Cardiac muscle cell (in vitro differentiated cells and primary cell): ENCODE measurements at places on chromosomes 13 and 19.

- no peak for DNase-seq
These were observed 29.0 kb upstream of the FFAR2 start for GRCh38 chr19:35419046-35419445.

DNA sequence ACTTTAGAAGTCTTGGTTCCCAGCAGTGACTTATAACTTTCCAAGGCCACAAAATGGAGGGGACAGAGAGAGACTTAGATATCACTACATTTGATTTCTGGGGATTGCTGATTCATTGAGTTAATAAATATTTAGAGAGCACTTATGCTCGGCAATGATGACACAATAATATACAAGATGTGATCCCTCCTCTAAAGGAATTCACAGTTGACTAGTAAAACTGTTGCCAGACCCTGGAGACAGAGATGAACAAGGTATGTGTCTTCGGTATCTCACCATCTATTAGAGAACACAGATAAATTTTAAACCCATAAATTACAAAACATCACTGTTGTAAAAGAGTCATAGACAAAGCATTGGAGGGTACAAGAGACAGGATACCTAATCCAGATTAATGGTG, 437.5 kb downstream of the FOXO1 start:
- no peak for DNase-seq

DNA sequence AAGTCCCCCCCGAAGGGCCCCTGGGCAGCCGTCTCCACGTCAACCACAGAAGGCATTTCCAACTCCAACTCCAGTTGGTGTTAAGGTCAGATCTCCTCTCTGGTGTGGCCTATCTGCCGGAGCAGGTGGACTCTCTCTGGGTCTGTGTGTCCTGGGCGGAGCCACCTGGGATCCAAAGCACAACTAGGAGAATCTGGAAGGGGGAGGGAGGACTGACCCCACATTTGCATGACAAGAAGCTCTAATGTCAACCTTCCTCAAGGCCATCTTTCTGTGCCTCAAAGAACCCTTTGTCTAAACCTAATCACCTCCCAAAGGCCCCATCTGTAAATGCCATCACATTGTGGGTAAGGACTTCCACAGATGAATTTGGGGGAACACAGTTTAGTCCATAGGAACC, 381.5 kb downstream of the UQCRFS1 start:
- no peak for DNase-seq

DNA sequence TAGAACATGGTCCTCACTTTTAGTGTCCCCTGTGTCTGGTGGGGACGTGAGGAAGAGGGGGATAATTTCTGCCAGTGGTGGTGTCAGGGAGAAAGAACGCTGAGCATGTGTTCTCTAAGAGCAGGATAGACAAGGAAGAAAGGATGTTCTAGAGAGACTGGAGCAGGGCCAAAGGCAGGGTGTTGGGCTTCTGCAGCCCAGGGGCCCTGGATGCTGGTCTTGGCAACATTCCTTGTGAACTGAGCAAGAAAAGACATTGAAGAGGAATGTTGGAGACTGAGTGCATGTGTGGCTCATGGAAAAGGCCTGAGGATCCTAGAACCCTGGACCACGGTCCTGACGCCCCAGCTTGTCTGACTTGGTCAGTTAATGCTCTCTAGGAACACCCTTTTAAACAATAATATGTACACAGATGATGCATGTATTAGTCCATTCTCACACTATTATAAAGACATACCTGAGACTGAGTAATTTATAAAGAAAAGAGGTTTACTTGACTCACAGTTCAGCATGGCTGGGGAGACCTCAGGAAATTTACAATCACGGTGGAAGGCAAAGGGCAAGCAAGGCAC, 33.6 kb upstream of the SLC10A2 start:
- DNase-seq: no peak

- no peak for DNase-seq
These were observed 102.7 kb downstream of the ELF1 start for GRCh38 chr13:40916207-40916998.

DNA sequence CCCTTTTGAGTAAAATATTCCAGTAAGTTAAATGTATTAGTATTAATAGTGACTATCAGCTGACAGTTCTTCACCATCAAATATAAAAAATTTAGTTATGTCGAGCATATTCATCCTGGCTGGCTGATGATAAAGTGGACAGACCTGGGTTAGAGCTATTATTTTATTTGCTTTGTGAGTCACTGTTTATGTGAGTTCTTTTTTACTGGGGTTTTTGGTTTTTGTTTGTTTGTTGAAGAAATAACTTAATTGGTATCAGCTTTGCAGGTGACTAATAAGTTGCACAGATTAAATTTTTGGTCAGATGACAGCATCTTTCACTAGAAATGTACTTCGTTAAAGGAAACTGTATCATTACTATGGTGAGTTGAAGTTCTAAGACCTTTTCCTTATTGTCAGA, 224.7 kb downstream of the GGACT start:
- DNase-seq: no peak

DNA sequence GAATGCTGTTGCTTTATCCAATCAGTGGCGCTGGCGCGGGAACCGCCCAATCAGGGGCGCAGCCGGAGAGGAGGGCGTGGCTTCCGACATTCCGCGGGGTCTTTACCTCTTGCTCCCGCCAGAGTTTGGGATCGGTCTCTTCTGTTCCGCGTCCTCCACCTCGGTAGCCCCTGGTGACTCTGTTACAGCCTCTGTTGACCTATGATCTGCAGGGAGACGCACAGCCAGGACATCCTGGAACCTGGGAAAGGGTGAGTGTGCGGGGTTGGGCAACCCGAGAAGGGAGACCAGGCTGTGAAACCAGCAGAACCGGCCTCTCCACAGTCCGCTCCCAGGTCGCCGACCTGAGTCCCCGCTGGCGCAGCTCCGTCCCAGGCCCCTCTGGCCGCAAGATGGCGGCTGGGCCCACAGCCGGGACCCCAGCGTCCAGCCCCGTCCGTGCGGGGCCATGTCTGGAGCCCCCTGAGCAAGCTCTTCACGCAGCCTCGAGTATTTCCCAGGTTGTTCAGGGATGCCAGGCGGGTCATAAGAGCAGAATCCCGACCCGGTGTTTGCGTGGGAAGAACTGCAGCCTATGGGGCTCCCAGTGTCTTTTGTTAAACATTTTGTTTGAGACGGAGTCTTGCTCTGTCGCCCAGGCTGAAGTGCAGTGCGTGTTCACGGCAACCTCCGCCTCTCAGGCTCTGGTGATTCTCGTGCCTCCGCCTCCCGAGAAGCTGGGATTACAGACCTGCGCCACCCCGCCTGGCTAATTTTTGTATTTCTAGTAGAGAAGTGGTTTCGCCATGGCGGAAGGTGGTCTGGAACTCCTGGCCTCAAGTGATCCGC, 4.4 kb upstream of the ZNF681 start:
- DNase-seq: peak; percentile 72

- no peak for DNase-seq
These were observed 51.2 kb downstream of the COLGALT1 start for GRCh38 chr19:17606590-17607185.

GRCh38 chr19:43675269-43675879, 5.4 kb upstream of the PLAUR start:
- DNase-seq: peak; percentile 23

DNA sequence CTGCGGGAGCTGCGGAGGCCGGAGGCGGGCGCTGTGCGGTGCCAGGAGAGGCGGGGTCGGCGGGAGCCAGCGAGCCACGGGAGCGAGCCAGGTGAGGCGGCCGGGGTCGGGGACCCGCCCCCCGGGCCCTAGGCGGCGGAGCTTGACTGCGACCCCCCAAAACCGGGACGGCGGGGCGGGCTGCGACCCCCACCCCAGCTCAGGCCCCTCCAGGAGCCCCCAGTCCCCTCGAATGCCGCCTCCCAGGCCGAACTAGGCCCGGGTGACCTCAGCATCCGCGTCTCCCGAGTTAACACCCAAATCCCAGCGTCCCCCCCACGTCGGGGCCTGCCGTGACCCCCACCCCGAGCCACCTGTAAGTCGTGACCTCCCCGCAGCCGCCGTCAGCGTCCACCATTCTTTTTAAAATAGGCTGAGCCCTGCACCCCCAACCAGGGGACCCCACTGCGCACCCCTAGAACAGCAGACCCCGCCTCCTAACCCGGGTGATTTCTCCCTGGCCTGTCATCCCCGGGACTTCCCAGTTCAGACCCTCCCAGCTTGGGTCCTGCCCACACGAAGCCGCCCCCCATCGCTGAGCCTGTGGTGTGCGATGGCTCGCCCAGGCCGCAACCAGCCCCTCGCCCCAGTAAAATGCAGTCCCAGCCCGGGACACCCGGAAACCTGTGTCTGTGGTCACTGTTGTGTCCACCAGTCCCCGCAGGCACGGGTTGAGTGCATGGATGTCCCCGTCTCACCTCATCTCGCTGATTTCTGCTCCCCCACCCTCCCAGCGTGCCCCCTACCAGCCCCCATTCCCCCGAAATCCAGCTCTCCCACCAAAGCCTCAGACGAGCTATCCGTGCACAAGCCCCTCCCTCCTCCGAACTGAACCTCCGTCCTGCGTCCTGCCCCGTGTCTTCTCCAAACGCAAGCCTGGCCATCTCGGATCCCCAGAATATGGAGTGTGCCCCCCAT, 551 bp downstream of the FZR1 start:
- DNase-seq: no peak

GRCh38 chr13:37109051-37109678, 3.7 kb upstream of the CSNK1A1L start:
- DNase-seq: peak; percentile 74

- no peak for DNase-seq
These were observed 150.9 kb downstream of the PDS5B start for GRCh38 chr13:32737111-32737571.

- no peak for DNase-seq
These were observed 30.9 kb upstream of the NCCRP1 start for GRCh38 chr19:39165857-39166256.

GRCh38 chr13:102945886-102946285, 100.1 kb downstream of the ERCC5 start:
- no peak for DNase-seq

DNA sequence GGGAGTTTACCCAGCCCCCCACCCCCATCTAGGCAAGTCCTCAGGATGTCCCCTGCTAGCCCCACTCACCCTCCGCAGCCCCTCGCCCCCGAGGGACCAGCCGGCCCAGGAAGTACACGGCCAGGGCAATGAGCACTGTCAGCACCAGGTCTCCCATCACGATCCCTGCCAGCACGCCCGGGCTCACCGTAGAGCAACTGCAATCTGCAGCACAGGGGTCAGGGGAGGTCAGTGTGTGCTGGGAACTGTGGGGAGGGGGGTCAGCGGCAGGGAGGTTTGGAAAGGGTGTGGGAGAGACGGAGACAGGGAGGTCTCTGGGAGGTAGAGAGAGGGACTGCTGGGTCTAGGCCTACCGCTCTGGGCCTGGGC, 734 bp downstream of the TYROBP start:
- DNase-seq: no peak

DNA sequence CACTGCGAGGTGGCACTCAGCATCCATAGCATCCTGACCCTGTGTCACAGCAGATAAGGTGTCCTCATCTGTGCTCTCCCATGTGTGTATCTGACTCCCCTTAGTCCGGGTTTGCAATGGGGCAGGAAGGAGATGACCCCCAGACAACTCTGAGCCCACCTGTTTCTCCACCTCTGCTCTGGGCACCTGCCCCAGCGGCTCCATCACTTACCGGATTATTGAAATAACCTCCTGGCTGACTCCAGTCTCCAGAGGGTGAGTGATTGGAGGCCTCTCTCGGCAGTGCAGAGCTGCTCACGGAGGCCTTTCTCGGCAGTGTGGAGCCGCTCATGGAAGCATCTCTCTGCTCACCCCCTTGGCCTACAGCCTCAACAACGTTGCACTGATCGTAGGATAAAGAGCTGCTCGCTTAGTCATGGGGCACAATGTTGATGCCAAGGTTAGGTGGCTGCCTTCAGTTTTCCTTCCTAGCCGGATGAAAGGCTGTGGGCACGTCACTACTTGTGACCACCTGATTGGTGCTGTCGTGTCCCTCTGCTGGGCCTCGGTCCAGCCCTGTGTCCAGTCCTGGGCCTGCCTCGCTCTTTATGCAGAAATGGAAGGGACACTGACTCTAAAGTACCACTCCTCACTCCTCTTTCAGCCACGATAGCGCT, 67.6 kb downstream of the TEX29 start:
- no peak for DNase-seq

DNA sequence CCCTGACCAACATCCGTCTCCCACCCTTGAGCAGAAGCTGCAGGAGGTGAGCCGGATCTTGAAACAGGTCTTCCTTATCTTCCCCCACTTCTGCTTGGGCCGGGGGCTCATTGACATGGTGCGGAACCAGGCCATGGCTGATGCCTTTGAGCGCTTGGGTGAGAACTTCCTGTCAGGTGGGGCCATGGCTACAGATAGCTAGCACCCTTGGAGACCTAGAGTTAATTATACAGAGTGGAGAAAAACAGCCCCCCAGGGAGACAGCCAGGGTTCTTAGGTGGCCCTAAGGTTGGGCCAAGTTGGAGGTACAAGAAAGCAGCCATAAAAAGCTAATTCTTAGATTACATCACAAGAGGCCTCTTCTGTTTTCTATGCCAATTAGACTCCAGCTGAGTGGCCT, 8.9 kb upstream of the ARHGAP45 start:
- no peak for DNase-seq

DNA sequence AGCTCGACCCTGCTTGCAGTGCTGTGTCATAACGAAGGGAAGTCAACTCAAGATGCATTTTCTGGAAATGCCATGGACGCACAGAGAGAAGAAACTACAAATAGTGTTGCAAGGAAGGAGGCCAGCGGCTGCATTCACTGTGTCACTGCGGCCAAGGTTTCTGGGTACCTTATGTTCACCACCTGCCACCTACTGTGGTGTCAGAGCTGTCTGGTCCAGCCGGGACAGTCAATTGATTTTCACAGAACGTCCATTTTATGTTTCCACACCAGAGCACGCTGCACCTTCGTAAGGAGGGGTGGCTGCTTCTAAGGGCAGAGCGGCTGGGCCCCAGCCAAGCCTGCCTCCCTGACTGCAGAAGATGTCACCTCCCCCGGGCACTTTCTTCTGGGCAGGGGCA, 17.7 kb downstream of the TSHZ3 start:
- no peak for DNase-seq

GRCh38 chr19:12703046-12703445, 6.6 kb upstream of the FBXW9 start:
- DNase-seq: peak; percentile 53

DNA sequence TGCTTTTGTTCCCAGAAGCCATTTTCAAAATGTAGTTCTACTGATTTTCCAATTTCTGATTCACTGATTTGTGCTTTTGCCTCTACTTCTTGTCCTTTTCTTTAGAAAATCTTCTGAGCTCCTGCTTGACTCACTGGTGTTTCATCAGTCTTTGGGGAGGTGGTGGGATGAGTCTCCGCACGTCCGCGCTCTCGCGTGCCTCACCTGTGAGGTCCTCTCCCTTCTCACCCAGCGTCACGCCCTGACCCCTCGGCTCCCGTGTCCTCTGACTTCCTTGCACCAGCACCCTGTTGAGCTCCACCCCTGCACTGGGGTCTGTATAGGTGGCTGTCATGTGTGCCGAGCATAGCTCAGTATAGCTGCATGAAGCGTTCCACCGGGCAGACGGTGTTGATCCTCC, 52.7 kb upstream of the MCF2L start:
- no peak for DNase-seq
